Frontal cortex (tissue), 4 donors: ENCODE measurements at places on chromosomes 6 and 20. TPM values are rescaled to one million over a fixed set of nuclear protein-coding genes. Genes with fewer than 3 reads are reported as not detected.

- DNase-seq = no peak
Observed at GRCh38 chr6:55014321-55015088, 159.8 kb upstream of the HCRTR2 start.

Gene TRIM31
- total RNA-seq = not detected

DNA sequence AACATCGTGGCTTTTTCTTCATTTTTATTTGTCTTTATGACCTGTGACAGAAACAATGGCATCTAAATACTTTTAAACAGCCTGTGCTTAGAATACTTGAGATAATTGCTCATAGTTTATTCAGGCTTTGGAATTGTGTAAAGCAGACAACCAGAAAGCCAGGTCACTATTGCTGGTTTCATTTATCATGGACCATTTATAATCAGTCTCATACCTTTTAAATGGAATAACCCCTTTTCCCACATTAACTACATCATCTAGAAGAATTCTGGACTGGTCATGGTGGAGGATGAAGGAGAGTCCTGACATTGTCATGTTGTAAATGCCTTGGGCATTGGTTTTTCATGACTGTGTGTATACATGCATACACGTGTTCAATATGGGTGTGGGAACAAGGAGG is 661.5 kb downstream of the EPM2A start:
- no peak for DNase-seq

Gene UST
- total RNA-seq = 39.5 TPM

- no peak for DNase-seq
Observed at GRCh38 chr6:122494665-122495272, 23.2 kb upstream of the SERINC1 start.

Gene CALHM4
- not detected for total RNA-seq

- DNase-seq = no peak
Observed at GRCh38 chr6:53714888-53715287, 49.3 kb upstream of the KLHL31 start.

DNA sequence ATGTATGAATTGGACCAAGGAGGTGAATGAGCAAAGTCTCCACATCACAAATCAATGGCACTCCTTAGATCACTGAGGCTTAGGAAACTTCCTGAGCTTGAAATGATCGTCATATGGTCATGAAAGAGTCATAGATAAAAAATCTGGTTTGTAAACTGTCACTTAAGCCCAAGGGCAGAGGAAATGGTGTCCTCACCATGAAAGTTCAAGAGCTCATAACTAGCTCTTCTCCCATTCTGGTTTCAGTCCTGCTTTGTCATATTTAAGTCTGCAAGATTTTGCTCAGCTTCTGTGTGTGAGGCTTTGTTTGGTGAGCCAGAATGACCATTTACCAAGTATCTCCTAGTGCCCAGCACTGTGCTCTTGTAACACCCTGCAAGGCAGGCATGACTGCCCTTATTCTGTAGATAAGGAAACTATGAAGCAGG is 60.5 kb downstream of the GJA10 start:
- DNase-seq = no peak

Gene GLP1R
- 0.41 TPM for total RNA-seq

GRCh38 chr20:17568972-17569521 is 828 bp upstream of the DSTN start:
- peak; percentile 76 for DNase-seq
